ENCODE measurements at places on chromosomes 4 and X.

DNA sequence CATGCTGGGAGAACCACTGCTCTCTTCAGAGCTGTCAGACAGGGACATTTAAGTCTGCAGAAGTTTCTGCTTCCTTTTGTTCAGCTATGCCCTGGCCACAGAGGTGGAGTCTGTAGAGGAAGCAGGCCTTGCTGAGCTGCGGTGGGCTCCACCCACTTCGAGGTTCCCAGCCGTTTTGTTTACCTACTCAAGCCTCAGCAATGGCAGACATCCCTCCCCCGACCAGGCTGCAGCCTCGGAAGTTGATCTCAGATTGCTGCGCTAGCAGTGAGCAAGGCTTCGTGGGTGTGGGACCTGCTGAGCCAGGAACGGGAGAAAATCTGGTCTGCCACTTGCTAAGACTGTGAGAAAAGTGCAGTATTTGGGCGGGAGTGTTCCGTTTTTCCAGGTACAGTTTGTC is 118.9 kb downstream of the SLC10A6 start:
- no peak for DNase-seq

DNA sequence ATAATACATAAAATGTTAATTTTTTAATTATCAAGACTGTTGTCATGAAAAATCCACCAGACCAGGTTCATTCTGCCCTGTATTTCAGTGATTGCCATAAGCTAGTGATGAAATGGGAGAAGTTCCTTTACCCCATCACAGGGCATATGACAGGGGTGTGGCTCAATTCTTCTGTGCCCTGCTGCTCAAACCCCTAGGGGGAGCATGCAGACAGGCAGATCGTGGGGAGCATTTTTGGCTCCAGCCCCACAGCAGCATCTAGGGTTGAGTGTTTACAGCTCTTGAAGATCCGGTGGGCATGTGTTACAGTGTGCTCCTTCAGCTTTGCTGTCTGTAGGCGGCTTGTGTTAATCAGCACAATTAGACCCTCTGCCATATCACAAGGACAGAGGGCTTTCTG is 700.7 kb downstream of the PCDH18 start:
- no peak for DNase-seq

- DNase-seq, result no peak
Observed at GRCh38 chr4:43423276-43423675, 530.8 kb downstream of the GRXCR1 start.

DNA sequence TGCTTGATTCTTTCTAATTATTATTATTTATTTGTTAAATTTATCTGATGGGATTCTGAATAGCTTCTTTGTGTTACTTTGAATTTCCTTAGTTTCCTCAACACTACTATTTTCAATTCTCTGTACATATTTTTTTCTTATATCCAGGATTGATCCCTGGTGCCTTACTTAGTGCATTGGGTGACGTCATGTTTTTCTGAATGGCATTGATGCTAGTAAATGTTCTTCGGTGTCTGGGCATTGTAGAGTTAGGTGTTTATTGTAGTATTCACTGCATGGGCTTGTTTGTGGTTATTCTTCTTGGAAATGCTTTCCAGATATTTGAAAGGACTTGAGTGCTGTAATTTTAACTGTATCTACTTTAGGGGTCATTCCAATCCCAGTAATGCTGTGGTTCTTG is 938.1 kb downstream of the FAM133A start:
- no peak for DNase-seq

GRCh38 chr4:184574861-184575260 is 74.4 kb downstream of the CASP3 start:
- no peak for DNase-seq

All from KG1 (cell line).